ENCODE measurements at places on chromosomes 6 and 20. TPM values are rescaled to one million over a fixed set of nuclear protein-coding genes. Genes with fewer than 3 reads are reported as not detected.

Gene FGD2
- total RNA-seq = 6.5 TPM

Gene CCN6
- 6.7 TPM for total RNA-seq

Gene CLIC5
- 3.6 TPM for total RNA-seq

Gene TNFAIP3
- total RNA-seq = 6.7 TPM

Gene ACOT8
- total RNA-seq = 20.0 TPM

Gene NOTCH4
- total RNA-seq = 6.7 TPM

Gene CALHM4
- total RNA-seq = 2.4 TPM

Gene MYL9
- 46.5 TPM for total RNA-seq

Gene OOEP
- total RNA-seq = not detected

Gene MMP24
- 0.24 TPM for total RNA-seq

Gene KDM1B
- total RNA-seq = 7.9 TPM

Gene RIMS1
- total RNA-seq = 4.3 TPM

Gene HTR1E
- 1.9 TPM for total RNA-seq

Gene CRIP3
- 5.5 TPM for total RNA-seq

Gene PACSIN1
- 0.72 TPM for total RNA-seq

Gene ECT2L
- total RNA-seq = not detected

Gene GPR31
- total RNA-seq = 1.7 TPM

Gene PYGB
- 56.6 TPM for total RNA-seq

Gene TINAG
- total RNA-seq = 0.24 TPM

Gene TCF19
- 6.5 TPM for total RNA-seq

Gene CST11
- total RNA-seq = not detected

Gene KHDRBS2
- total RNA-seq = 2.4 TPM

Gene TRAPPC3L
- 1.4 TPM for total RNA-seq

Gene AGPAT1
- 11.1 TPM for total RNA-seq

Gene OPN5
- total RNA-seq = 2.9 TPM
